ENCODE measurements at places on chromosomes 7 and 10. TPM values are rescaled to one million over a fixed set of nuclear protein-coding genes. Genes with fewer than 3 reads are reported as not detected.

GRCh38 chr7:22142572-22142971, 196.9 kb upstream of the CDCA7L start:
- no peaks in the 10 kb centered on the region for H3K27me3 ChIP-seq
- no peak for DNase-seq
- no peaks in the 10 kb centered on the region for H3K36me3 ChIP-seq
- H3K4me3 ChIP-seq: no peak overlapping the region
- peaks cover 3% of the 10 kb centered on the region for H3K4me1 ChIP-seq
- no peak overlapping the region for H3K27ac ChIP-seq

DNA sequence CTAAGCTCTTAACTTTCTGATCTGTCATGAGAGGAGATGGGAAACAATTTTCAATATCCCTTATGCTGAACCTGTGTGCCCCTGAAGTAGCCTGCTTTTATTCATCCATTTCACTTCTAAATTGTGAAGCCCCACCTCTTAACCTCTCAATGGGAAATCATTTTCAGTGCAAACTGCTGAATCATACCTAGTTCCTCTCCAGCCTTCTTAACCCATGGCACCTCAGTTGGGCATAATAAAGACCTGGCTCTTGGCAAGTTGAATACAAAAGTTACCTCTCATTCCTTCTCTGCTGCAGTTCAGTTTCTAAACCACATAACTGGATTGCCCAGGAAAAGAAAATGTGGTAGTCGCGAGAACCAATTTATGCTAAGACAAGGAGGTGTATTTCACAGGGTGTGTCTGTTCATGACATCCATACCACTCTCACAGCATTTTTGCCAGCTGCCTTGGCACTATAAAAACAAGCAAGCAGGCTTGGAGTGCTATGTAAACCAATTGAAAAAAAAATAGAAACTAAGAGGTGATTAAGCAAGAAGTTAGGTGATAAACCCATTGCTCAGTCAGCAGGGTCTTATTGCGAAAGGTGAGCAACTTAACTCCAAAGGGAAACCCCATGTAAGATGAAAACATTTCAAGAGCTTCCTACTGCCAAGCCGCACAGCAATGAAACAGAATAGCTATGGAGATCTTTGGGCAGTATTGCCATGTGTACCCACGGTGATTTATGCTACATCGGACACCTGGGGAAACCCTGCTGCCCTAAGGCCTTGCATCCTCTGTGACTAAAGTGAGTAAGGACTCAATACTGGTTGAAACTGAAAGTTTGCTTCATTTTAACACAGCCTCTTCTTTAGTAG, 57.0 kb upstream of the DKK1 start:
- H3K27ac ChIP-seq: no peak overlapping the region
- H3K36me3 ChIP-seq: no peaks in the 10 kb centered on the region
- no peak overlapping the region for H3K4me3 ChIP-seq

- H3K4me1 ChIP-seq: no peaks in the 10 kb centered on the region
- H3K36me3 ChIP-seq: no peaks in the 10 kb centered on the region
- no peak for DNase-seq
- no peaks in the 10 kb centered on the region for H3K27me3 ChIP-seq
These were observed 19.5 kb upstream of the FOXL3 start for GRCh38 chr7:270351-270983.

Gene TMEM176A
- not detected for total RNA-seq

GRCh38 chr7:21640105-21640504, 97.3 kb downstream of the DNAH11 start:
- H3K4me1 ChIP-seq: no peaks in the 10 kb centered on the region
- no peak for DNase-seq
- no peak overlapping the region for H3K4me3 ChIP-seq
- H3K27ac ChIP-seq: no peak overlapping the region
- H3K27me3 ChIP-seq: peaks cover 9% of the 10 kb centered on the region

Gene UTF1
- not detected for total RNA-seq

DNA sequence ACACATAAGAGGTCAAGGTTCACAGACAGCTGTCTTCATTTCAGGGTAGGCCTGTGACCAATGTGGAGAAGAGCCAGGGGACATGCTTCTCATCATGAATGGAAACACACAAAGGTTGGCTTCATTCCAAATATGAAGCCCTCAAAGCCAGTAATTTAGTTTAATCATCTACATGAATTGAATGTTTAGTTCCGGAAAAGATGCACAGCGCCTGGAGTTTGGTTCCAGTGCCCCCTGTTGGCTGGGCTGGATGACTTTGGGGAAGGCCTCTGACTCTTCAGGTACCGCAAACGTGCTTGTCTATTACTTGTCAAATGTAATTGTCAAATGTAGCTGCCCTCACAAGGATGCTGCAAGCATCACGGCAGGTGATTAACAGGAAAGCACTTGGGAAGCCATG, 130.7 kb downstream of the ADRA2A start:
- H3K27me3 ChIP-seq: no peaks in the 10 kb centered on the region
- H3K4me3 ChIP-seq: no peak overlapping the region
- no peaks in the 10 kb centered on the region for H3K4me1 ChIP-seq
- no peak overlapping the region for H3K27ac ChIP-seq
- peak; percentile 53 for DNase-seq

- H3K27me3 ChIP-seq: peaks cover 10% of the 10 kb centered on the region
- no peak overlapping the region for H3K27ac ChIP-seq
- H3K4me3 ChIP-seq: no peak overlapping the region
- H3K36me3 ChIP-seq: no peaks in the 10 kb centered on the region
- DNase-seq: no peak
These were observed 32.1 kb upstream of the LHFPL3 start for GRCh38 chr7:104296266-104296665.

Gene SPDYE2B
- total RNA-seq: not detected

DNA sequence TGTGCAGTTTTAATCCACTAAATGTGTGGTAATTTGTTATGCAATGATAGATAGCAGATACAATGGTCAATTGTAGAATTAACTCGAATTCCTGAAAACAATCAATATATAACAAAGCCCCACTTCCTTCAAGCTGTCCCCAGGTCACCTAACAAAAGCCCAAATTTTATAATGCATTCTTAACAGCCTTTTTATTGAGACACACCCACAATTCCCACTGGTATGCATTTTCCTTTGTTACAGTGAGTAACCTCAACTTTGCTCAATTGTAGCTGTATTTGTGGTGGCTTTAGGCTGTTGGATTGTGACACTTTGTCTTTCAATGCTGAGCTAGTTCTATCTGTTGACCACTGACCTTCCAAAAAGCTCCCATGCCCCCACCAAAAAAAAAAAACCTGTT, 279.8 kb upstream of the CACNA2D1 start:
- no peak overlapping the region for H3K4me3 ChIP-seq
- no peak for DNase-seq
- H3K4me1 ChIP-seq: no peaks in the 10 kb centered on the region
- H3K27ac ChIP-seq: no peak overlapping the region
- H3K27me3 ChIP-seq: no peaks in the 10 kb centered on the region

Gene GNG11
- not detected for total RNA-seq

Gene TMEM270
- total RNA-seq: not detected

DNA sequence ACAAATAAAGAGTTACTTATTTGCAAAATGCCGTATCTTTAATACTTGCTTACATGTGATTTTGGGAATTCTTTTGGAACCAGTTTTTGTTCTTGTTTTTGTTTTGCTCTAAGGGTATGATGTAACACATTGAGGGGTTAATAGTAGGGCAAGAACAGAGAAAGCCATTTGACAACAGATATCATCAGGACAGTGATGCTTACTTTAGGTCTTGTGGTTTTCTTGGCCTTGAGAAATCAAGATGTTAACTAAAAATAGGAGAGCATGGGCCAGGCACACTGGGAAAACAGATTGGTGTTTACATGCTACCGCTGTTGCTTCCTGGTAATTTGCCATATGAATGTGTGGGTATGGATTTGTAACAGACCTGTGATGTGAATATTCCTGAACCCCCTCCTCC, 3.7 kb downstream of the SAMD8 start:
- no peak for DNase-seq
- no peaks in the 10 kb centered on the region for H3K27me3 ChIP-seq
- peaks cover 47% of the 10 kb centered on the region for H3K4me1 ChIP-seq
- no peak overlapping the region for H3K4me3 ChIP-seq

Gene HTR5A
- total RNA-seq: not detected

- no peaks in the 10 kb centered on the region for H3K4me1 ChIP-seq
- no peaks in the 10 kb centered on the region for H3K36me3 ChIP-seq
- no peak for DNase-seq
- no peak overlapping the region for H3K27ac ChIP-seq
These were observed 269.3 kb downstream of the BICC1 start for GRCh38 chr10:58781873-58782488.

Gene LRRN3
- total RNA-seq: 34.8 TPM

- peaks cover 2% of the 10 kb centered on the region for H3K36me3 ChIP-seq
- no peak overlapping the region for H3K27ac ChIP-seq
- H3K4me1 ChIP-seq: no peaks in the 10 kb centered on the region
- no peak for DNase-seq
These were observed 183.9 kb downstream of the EBF3 start for GRCh38 chr10:129780198-129780597.

Gene FOXK1
- 39.6 TPM for total RNA-seq

Gene BCL7B
- total RNA-seq: 50.6 TPM

Gene TFR2
- total RNA-seq: 11.9 TPM

Gene VWA2
- not detected for total RNA-seq

- H3K27me3 ChIP-seq: peaks cover 11% of the 10 kb centered on the region
- no peak overlapping the region for H3K4me3 ChIP-seq
- H3K27ac ChIP-seq: no peak overlapping the region
These were observed 17.9 kb downstream of the AFAP1L2 start for GRCh38 chr10:114386452-114386851.

- H3K4me3 ChIP-seq: no peak overlapping the region
- no peaks in the 10 kb centered on the region for H3K27me3 ChIP-seq
- no peaks in the 10 kb centered on the region for H3K36me3 ChIP-seq
- H3K4me1 ChIP-seq: peaks cover 13% of the 10 kb centered on the region
- DNase-seq: no peak
These were observed 99.1 kb downstream of the CABCOCO1 start for GRCh38 chr10:61761825-61762217.

Gene DLG5
- 2.7 TPM for total RNA-seq

Gene ADAM12
- 1.3 TPM for total RNA-seq

DNA sequence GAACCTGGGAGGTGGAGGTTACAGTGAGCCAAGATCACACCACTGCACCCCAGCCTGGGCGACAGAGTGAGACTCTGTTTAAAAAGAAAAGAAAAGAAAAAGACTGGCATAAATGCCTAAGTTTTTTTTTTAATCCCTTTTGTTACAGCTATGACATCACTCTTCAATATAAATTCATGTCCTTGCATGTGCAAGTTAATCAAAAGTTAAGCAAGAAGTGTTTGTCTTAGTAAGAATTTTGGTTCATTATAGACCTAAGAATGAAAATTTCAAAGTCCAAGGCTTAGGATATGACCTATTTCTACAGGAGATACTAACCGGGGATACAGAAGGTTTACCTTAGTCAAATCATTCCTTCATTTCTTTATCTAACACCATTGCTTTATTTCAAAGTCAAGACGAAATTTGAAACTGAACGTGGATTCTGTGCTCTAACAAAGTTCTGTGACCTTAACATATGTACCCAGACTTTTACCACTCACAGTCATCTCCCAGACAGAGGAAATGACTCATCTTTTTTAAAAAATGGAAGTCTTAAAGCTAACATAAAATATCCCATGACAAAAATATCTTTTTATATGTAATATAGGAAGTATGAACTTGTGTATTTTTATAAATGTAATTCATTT, 29.3 kb upstream of the ITGB8 start:
- H3K36me3 ChIP-seq: no peaks in the 10 kb centered on the region
- DNase-seq: no peak
- no peak overlapping the region for H3K27ac ChIP-seq
- H3K4me3 ChIP-seq: no peak overlapping the region
- no peaks in the 10 kb centered on the region for H3K27me3 ChIP-seq

- no peaks in the 10 kb centered on the region for H3K27me3 ChIP-seq
- no peaks in the 10 kb centered on the region for H3K36me3 ChIP-seq
- H3K4me1 ChIP-seq: no peaks in the 10 kb centered on the region
These were observed 253.9 kb upstream of the FZD8 start for GRCh38 chr10:35896001-35896400.

DNA sequence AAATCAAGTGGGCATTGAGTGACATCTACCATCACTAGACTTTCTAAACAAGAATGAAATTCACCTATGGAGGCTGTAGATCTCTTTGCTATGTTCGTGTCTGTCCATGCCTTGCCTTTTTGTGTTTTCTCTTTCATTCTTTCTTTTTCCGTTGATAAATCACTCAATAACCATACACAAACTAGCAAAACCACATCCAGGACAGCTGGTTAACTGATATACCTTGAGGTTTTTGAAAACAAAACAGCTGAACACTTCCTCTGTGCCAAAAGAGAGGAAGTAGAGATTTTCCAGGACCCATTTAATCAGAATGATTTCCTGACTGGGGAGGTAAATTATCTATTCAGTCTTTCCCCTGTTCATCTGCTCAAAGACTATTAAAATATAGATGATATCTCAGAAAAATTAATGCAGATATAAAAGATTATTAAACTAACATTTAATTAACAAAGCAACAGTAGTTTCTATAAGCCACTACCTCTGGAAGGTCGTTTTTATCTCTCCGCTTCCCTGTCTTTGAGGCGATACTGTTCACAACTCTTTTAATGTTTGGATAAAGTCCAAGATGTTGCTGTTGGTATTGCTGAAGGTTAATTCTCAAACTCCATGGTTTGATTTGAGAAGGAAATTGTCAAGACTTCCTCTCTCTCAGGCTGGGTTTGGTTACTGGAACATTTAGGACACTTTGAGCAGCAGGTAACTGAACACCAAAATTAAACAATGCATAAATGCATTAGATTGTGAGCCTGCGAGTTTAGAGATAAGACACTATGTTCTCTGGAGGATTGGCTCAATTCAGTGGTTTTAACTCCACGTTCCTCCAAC, 24.4 kb upstream of the C10orf67 start:
- peak; percentile 20 for DNase-seq

Gene LRGUK
- total RNA-seq: not detected

Gene SMIM30
- total RNA-seq: 49.8 TPM

Gene CCDC201
- total RNA-seq: not detected

Gene OGDHL
- total RNA-seq: 0.68 TPM

DNA sequence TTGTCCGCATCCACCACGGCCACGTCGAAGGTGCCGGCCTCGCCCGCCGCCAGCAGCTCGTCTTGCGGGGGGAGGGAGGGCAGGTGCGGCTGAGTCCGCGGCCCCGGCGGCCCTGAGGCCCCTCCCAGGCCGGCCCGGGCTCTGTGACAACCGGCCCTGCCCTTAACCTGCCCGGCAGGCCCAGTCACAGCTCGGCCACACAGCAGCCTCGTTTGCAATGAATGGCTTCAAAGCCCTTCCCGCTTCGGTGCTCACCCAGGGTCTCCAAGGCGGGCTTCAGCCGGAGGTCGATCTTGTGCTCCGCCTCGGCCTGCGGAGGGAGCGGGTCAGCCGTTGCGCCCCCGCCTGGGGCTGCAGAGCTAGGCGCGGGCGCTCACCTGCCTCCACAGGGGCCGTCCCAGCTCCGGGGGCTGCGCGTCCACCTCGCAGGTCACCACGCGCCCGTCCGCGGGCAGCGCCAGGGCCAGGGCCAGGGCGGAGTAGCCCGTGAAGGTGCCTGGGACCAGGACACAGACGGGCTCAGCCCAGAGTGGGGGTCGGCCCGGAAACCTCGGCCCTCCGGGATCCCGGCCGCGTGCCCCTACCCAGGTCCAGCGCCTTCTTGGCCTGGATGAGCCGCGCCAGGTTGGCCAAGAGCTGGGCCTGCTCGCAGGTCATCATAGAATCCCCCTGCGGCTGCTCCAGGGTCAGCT, 928 bp downstream of the COMTD1 start:
- H3K27ac ChIP-seq: peak overlapping the region; percentile 70
- DNase-seq: no peak

Gene CBLL1
- 38.2 TPM for total RNA-seq

All from activated CD8-positive, alpha-beta T cell treated with anti-CD3 and anti-CD28 coated beads for 36 hours (primary cell).